ENCODE measurements at places on chromosomes 12 and 14.

GRCh38 chr14:73254247-73255004, 17.1 kb downstream of the PAPLN start:
- H3K27me3 ChIP-seq, result no peaks in the 10 kb centered on the region
- H3K4me3 ChIP-seq, result no peak overlapping the region
- peaks cover 4% of the 10 kb centered on the region for H3K4me1 ChIP-seq
- no peak overlapping the region for H3K27ac ChIP-seq
- H3K36me3 ChIP-seq, result no peaks in the 10 kb centered on the region

DNA sequence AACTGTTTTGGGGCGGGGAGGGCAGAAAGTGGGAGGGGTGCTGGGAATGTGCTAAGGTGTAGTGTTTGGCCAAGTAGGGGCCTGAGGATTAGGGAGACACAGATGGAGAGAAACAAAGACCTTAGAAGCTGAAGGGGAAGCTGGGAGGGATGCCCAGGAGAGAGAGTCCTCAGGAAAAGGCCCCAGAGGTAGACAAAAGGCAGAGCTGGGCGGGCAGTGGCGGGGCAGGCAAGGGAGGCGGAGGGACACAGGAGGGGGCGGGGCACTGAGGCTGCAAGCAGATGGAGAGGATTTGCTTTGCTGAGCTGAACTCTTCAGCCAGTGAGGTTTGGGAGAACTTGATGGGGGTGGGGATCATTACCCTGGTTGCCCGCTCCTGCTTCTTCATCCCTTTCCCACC, 2.8 kb downstream of the PTMS start:
- H3K4me1 ChIP-seq, result peaks cover 54% of the 10 kb centered on the region
- peaks cover 48% of the 10 kb centered on the region for H3K36me3 ChIP-seq
- H3K4me3 ChIP-seq, result peak overlapping the region; percentile 86
- H3K27ac ChIP-seq, result no peak overlapping the region

- no peak overlapping the region for H3K27ac ChIP-seq
- H3K4me3 ChIP-seq, result no peak overlapping the region
These were observed 167.6 kb downstream of the ANO2 start for GRCh38 chr12:5777451-5777850.

DNA sequence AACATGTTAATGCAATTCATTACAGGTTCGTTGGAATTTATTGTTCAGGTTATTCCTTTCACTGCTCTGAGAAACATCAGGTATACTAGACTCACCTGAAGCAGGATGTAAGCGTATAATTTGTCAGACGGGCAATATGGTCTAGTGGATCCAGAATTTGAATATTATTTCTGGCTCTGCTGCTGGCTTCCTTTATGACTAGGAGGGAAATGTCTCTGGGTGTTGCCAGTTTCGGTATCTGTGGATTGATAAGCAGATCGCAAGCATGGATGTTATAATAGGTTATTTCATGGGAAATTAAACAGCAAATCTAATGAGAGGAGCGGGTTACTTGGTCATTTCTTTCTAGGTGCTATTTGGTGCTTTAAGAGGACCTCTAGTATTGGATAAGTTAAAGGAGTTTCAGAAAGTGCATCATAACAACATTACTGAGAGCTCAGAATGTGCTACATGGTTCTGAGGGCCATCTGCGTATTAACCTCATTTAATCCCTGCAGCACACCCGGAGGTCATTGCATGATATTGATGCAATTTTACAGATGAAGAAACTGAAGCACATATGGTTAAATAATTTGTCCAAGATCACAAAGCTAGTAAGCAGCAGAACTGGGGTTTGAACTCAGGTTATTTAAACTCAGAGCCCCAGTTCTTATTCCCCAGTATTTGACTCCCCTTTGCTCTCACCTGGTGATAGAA, 47.3 kb upstream of the BCAT1 start:
- no peaks in the 10 kb centered on the region for H3K36me3 ChIP-seq
- H3K27me3 ChIP-seq, result peaks cover 14% of the 10 kb centered on the region
- peaks cover 7% of the 10 kb centered on the region for H3K4me1 ChIP-seq
- DNase-seq, result no peak
- H3K4me3 ChIP-seq, result no peak overlapping the region
- no peak overlapping the region for H3K27ac ChIP-seq

DNA sequence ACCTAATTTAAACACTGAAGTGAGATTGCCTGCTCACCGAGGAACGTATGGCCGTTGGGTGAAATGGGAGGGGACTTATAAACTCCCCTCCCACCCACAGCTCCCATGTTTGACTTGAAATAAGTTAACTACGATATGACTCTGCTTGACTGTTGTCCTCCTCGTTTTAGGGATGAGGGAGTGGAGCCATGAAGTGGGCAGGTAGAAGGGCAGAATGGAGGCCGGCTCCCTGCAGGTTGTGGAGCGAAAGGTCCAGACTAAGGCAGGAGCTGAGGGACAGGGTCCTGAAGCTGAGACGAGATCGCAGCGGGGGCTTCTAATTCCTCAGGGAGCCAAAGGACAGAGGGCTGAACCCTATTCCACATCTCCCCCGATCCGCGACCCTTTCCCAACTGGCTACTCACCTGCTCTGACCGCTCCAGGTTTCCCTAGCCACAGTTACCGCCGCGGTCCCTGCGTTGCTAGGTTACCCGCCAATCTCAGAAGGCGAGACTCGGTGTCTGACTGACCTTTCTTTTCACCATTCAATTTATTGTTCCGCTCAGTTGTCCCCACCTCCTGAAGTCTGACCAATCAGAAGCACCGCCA, 577 bp upstream of the TPCN1 start:
- no peaks in the 10 kb centered on the region for H3K36me3 ChIP-seq
- H3K27me3 ChIP-seq, result no peaks in the 10 kb centered on the region
- peak overlapping the region; percentile 94 for H3K4me3 ChIP-seq
- no peak for DNase-seq
- H3K4me1 ChIP-seq, result peaks cover 39% of the 10 kb centered on the region
- H3K27ac ChIP-seq, result peak overlapping the region; percentile 81

DNA sequence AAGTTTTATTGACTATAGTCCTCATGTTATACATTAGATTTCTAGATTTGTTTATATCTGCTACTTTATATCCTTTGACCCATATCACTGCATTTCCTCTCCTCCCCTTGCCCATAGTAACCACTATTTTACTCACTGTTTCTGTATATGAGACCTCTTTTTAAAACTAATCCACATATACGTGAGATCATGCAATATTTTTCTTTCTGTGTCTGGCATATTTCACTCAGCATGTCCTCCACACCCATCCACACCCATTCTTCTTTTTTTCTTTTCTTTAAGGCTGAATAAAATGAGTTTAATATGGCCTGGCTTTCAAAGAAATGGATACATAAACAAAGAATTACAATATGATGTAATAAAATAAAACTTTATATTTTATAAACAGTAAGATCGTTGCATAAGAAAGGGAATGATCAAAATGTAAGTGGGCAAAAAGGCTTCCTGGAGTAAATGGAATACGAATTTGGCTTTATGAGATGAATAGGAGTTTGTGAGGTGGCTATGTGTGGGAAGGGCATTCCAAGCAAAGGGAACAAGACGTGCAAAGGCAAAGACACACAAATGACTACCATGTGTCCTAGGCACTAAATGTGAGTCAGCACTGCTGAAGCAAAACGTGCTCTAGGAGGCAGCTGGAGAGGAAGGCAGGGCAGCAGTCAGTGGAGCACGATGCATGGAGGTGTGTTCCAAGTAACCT, 53.2 kb upstream of the HIF1A start:
- H3K36me3 ChIP-seq, result peaks cover 2% of the 10 kb centered on the region
- no peaks in the 10 kb centered on the region for H3K27me3 ChIP-seq
- no peak overlapping the region for H3K27ac ChIP-seq

DNA sequence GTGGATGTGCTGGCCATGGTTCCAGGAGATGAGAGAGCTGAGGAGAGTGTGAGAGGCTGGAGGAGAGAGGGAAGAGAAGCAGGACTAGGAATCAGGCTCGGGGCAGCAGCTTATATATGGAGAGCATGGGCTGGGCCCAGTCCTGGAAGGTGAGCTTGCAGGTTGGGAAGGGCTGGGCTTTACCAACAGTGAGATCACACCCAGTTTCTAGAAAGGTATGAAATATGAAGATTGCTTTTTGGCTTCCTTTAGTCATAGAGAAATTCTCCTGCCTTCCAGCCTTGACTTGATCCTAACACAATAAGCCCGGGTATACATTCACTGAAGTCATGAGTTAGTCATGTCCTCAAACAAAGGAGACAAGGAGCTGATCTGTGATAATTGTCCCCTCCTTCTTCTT, at the start of gene KRT6A:
KRT6A (minus strand) TSS at position 86 of the 400 bp plus-strand sequence; CDS start at position 17, 69 bp downstream.
- no peak for DNase-seq
- H3K4me1 ChIP-seq, result no peaks in the 10 kb centered on the region
- no peaks in the 10 kb centered on the region for H3K36me3 ChIP-seq
- no peak within 1 kb of the TSS for H3K4me3 ChIP-seq
- peaks cover 7% of the 10 kb centered on the region for H3K27me3 ChIP-seq
- H3K27ac ChIP-seq, result no peak within 1 kb of the TSS

- H3K27me3 ChIP-seq, result peaks cover 22% of the 10 kb centered on the region
- H3K4me1 ChIP-seq, result peaks cover 3% of the 10 kb centered on the region
- no peak overlapping the region for H3K27ac ChIP-seq
- no peaks in the 10 kb centered on the region for H3K36me3 ChIP-seq
- no peak overlapping the region for H3K4me3 ChIP-seq
These were observed 63.4 kb upstream of the PLEKHG3 start for GRCh38 chr14:64640839-64641238.

DNA sequence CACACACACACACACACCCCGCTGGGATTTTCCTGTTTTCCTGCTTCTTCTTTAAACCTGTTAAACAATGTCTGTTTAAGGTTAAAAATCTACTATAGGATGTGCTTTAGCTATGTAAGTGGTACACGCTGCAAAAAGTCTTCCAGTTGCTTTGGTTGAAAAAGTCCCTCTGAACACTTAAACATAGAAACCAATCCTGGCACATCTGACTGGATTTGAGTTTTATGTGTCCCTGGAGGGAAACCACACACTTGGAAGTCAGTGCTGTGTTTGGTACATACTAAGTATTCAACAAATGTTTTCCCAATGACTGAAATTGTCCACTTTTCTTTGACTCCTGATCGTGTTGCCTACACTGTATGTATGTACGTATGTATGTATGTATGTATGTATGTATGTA, 22.0 kb downstream of the CFL2 start:
- H3K27ac ChIP-seq, result no peak overlapping the region
- H3K27me3 ChIP-seq, result peaks cover 10% of the 10 kb centered on the region
- H3K4me1 ChIP-seq, result peaks cover 9% of the 10 kb centered on the region
- DNase-seq, result no peak

DNA sequence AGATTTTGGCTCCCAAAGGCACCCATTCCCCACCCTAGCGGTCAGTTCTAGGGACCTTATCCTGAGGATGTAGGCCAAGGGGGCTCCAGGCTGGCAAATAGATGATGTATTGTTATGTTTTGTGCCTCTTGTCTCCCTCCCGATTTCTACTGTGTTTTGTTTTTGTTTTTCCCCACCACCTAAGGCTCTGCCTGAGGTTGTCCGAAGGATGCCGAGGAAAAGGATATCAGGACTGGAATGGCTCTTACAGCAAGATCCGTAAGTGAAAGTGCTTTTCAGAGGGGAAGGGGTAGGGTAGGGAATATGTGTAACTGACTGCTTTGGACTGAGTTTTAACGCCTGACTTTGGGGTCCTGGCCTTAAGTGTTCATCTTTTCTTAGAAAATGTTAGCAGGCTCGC, 6.6 kb downstream of the FOXG1 start:
- H3K4me3 ChIP-seq, result no peak overlapping the region
- H3K36me3 ChIP-seq, result no peaks in the 10 kb centered on the region
- H3K27ac ChIP-seq, result no peak overlapping the region
- peaks cover 45% of the 10 kb centered on the region for H3K27me3 ChIP-seq
- DNase-seq, result no peak
- no peaks in the 10 kb centered on the region for H3K4me1 ChIP-seq

DNA sequence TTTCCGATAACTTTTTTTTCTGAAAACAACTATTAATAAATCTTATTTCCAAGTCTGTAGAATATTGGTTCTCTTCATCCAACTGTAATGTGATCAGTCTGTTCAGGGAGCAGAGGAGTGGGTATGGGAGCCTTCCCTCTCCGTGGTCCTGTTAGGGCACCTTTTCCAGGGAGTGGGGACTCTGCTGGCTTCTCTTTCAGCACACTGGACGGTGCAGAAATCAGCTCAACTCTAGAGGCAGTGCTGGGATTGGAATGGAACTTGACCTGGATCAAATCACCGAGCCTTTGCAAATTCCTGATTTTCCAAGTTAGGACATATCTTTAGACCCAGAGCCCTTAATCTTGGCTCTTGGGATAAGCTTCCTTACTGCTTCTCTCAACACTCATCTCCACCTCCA, 630.4 kb downstream of the DIO2 start:
- no peak for DNase-seq
- no peaks in the 10 kb centered on the region for H3K4me1 ChIP-seq
- H3K27me3 ChIP-seq, result no peaks in the 10 kb centered on the region
- no peak overlapping the region for H3K27ac ChIP-seq

DNA sequence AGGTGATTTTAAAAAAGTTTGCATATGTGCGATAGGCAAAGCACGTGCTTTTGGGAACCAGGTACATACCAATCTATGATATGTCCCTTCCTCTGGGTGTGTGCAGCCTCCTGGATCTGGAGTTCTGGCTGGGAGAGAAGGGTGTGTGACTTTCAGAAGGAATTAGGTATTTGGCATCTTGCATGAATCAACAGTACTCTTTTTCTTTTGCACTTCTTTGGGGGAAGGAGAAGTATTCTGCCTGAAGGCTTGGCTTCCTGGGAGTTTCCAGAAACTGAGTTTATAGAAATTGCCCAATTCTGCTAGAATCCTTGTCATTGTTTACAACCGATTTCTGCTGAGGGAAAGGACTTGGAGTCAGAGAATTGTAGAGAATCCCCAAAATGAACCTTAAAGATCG, 2.9 kb upstream of the CLMN start:
- DNase-seq, result no peak
- no peaks in the 10 kb centered on the region for H3K36me3 ChIP-seq
- H3K27me3 ChIP-seq, result peaks cover 50% of the 10 kb centered on the region
- peaks cover 8% of the 10 kb centered on the region for H3K4me1 ChIP-seq
- H3K27ac ChIP-seq, result no peak overlapping the region
